Natural killer cell (primary cell): ENCODE measurements at places on chromosomes 3 and 15. TPM values are rescaled to one million over a fixed set of nuclear protein-coding genes. Genes with fewer than 3 reads are reported as not detected.

SPINT1 gene
- 1.7 TPM for total RNA-seq

ILDR1 gene
- not detected for total RNA-seq

SEMA6D gene
- total RNA-seq: not detected

FRMD5 gene
- not detected for total RNA-seq

GOLGA8Q gene
- 8.9 TPM for total RNA-seq
